RPMI8226 (cell line): ENCODE measurements at places on chromosomes 5 and 9.

GRCh38 chr9:120934281-120934680, 7.7 kb upstream of the TRAF1 start:
- DNase-seq, result peak; percentile 40

DNA sequence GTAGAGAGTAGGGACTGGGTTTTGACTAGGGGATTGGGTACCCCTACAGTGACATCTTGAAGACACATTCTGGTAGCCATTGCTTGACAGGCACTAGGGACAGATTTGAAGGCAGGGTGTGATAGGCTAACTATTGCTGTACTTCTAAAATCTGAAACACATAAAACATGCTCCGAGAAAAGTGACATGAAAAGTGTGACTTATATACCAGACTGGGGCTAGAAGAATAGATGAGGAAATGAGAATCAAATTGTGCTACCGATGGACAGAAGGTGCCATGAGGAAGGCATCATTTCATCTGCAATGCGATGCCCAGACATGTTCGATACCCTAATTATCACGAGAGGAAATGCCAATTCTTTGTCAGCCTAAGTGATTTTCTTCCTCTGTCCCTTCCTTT, 475.8 kb downstream of the SPOCK1 start:
- DNase-seq, result no peak

DNA sequence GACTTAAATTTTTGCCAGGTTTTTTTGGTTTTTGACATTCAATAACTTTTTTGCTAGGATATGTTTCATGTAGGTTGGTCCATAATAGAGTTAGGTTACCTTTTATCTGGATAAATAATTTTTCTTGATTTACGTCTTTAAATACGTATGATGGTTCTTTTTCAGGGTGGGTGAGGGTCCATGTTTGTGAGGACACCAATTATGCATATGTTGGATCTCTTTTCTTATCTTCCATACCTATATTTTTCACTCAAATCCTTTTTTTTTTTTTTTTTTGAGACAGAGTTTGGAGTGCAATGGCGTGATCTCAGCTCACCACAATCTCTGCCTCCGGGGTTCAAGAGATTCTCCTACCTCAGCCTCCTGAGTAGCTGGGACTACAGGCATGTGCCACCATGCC, 17.3 kb upstream of the CDC42SE2 start:
- no peak for DNase-seq

DNA sequence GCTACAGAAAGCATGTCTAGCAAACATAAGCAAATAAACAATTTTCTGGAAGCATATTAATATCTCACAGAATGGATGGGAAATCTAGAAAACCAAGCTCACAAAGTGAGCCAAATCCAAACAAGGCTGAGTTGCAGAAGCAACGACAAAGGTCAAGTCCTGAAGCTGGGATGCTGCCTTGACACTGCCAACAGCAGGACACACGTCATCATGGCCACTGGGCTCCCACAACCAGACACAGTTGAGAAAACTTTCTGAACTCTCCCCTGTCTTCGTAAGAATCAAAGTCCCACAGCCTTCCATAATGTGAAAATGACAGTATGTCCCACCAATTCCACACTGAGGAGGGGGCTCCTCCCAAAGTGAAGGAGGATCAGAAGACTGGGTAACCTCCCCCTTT, 37.6 kb downstream of the EPB41L4A start:
- DNase-seq, result no peak

- DNase-seq, result no peak
Observed at GRCh38 chr5:160197341-160198144, 31.8 kb upstream of the FABP6 start.

- peak; percentile 4 for DNase-seq
Observed at GRCh38 chr5:134784241-134784920, 25.8 kb downstream of the DDX46 start.

DNA sequence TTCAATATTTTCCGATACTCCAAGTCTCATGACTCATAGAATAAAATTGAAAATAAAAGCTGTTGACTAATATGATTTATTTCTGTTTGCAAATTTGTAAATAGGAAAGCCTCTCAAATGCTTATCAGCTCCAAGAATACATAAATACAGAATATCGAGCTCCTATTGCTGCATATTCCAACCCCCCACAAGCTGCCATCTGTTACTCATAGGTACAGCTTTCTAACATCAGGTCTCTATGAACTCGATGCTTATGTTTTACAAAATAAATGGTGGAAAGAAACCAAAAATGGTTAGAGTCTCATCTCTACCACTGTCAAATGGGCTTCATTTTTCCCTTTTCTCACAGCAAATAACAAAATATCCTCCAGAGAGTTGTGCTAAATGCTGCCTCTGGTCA, 631.6 kb upstream of the CDH18 start:
- DNase-seq, result no peak

DNA sequence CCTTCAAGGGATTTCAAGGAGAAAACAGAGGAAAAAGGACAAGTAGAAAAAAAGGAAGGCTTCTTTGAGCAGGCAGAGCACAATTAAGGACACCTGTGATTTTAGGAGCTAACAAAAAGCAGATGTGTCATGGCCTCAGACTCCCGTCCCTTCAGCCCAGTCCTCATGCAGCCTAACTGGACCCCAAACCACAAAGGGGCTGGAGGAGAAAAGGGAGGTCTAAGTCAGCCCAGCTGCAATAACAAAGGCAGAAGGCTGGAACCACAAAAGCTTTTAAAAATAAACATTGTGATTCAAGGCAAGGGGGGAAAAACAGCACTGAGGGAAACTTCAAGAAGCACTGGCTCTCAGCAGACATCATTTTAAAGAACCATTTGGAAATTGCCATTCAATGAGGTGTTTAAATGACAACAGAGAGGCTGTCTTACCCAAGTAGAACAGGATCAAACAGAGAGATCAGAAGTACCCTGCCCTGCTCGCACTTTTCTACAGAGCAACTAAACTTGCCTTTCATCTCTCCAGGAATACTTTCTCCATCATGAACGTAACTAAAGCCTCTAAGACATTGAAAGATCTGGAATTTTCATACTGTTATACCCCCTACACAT, 89.3 kb downstream of the SEMA5A start:
- peak; percentile 9 for DNase-seq

DNA sequence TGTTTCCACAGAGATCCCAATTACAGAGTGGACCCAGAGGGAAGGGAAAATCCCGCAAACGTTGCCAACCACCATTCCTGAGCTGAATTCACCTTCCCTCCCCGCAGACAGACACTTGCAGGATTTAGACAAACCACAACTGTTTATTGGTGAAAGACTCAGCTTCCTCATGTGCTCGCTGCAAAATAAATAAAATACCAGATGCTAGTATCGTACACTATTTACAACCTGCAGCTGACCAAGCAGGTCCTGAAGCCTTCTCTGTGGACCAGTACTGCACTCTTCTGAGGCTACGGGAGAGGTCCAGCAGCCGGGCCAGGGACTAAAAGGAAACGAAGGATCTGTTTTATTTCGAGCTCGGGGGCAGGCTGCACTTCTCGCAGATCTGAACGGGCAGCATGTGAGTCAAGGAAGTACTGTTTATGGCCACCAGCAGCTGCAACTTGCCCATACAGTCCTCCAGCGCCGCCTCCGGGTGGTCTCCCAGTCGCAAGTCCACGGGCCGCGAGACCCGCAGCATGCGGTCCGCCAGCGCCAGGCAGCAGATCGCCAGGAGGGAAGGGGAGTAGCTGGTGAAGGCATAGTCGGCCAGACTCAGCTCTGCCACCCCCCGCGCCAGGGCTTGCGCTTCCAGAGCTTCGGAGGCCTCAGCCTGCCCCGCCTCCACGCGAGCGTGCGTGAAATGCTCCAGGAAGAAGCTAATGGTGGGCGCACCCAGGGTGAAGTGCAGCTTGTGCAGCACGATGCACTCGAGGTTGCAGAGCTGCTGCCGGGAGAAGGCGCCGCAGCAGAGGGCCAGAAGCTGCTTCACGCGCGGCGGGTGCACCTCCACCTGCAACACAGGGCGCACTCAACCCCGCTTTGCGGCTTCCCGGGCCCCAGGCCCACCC, 2.1 kb downstream of the CCNO start:
- DNase-seq, result peak; percentile 33

- peak; percentile 41 for DNase-seq
Observed at GRCh38 chr5:69271376-69271775, 36.7 kb downstream of the CDK7 start.

GRCh38 chr9:86979657-86980056, 32.4 kb upstream of the GAS1 start:
- no peak for DNase-seq

DNA sequence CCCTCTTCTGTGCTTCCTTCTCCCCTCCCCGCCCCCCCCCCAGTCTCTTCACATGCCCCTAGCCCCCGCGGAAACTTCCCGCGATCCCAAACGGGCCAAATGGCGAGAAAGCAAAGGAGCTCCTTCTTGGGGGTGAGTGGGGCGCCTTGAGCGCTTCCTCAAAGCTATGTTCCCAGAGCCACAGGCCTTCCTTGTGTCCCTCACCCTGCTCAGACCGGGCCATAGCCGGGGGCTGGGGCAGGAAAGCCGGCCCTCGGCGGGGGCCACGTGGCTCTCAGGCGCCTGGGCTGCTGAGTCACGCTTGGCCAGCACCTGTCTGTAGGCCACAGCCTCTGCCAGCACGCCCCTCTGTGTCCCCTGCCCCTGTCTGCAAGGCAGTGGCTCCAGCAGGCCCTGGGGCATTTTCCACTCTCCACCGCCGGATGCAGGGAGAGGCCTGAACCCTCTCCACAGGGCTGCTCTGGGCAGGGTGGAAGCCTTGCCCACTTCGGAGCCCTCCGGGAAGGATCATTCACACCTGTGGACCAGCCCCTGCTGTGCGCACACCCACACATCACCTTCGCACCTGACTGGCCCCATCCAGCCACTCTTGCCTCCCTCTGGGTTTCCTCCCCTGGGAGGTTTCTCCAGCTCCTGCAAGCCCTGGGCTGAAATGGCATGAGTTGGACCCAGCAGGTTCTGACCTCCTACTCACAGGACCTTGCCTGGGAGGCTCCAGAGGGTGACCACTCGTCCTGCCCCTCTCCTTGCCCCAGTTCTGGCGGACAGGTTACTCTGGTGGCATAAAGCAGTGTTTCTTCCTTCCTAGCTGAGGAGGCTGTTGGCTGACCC, 1.2 kb upstream of the SQSTM1 start:
- DNase-seq, result peak; percentile 86

GRCh38 chr9:117355542-117355941, 59.3 kb downstream of the ASTN2 start:
- DNase-seq, result no peak

DNA sequence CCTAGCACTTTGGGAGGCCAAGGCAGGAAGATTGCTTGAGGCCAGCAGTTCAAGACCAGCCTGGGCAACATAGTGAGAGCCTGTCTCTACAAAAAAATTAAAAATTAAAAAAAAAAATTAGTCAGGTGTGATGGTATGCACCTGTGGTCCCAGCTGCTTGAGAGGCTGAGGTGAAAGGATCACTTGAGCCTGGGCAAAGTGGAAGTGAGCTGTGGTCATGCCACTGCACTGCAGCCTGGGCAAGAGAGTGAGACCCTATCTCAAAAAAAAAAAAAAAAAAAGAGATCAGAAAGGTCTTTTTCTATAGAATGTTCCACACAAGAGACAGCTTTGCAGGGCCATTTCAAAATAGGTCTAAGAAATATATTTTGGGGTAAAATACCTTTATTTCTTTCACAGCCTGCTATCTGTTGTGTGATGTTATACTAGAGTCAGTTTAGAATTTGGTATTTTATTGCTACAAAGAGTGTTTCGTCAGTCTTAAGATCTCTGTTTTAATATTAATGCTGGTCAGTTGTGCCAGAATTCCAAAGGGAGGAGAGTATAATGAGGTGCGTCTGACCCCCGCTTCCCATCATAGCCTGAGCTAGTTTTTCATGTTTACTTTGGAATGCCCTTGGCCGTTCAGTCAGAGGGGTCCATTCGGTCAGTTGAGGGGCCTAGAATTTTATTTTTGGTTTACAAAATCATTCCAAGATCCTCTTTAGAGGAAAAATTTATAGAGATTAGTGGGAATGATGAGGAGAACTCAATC, 9.4 kb downstream of the LNPEP start:
- DNase-seq, result no peak

DNA sequence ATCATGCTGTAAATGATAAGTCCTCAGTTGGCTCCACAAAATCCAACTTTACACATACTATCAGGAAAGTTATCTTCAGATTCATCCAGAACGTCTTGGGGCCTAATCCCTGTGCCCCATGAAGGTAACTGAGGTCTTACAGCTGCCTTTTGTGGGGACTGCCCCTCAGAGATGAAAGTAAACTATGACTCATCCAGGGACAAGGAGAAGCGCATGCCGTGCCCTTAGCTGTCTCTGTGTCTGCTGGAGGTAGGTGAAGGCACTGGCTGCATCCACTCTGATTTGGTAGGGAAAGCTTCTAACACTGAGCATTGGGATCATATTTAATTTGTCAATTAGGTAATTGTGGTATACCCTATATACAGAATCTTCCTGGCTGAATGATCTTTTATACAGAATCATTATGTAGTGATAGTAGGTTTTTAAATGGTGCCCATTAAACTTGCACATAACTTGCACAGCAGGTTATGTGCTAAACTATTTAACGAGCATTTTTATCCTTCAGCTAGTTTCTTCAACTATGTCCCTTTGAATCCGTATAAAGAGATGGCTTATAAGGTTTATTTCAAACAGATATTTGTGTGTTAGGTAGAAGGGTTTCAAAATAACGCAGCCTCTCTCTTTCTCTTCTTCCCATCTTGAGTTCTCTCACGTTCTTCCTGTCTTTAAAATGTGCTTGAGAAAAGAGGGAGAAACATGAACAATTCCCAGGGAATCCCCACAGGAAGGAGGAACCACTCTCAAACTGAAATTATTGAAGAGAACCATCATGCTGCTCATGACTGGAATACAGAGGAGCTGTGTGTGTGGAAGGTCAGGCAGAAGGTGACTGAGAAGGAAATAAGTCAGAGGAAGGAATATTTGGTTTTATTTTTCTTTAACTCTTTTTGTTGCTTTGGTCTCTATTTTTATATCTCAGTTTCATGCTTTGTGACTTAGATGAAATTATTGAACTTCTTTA, 250.9 kb downstream of the CD180 start:
- peak; percentile 16 for DNase-seq

DNA sequence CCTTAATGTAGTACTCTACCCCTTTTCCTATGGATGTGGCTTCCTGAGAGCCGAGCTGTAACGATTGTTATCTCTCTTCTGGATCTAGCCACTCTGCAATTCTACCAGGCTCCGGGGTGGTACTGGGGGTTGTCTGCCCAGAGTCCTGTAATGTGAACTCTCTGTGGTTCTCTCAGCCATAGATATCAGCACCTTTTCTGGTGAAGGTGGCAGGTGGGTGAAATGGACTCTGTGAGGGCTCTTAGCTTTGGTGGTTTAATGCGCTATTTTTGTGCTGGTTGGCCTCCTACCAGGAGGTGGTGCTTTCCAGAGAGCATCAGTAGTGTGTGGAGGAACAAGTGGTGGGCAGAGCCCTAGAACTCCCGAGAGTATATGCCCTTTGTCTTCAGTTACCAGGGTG, 122.1 kb downstream of the GABRG2 start:
- no peak for DNase-seq

- peak; percentile 40 for DNase-seq
Observed at GRCh38 chr9:136577941-136578625, 32.2 kb upstream of the NOTCH1 start.

- DNase-seq, result no peak
Observed at GRCh38 chr9:134916161-134916665, 1.5 kb downstream of the FCN1 start.

- no peak for DNase-seq
Observed at GRCh38 chr9:132456241-132456640, 46.2 kb downstream of the CFAP77 start.

GRCh38 chr5:126189862-126190261, 233.3 kb upstream of the GRAMD2B start:
- no peak for DNase-seq
